ENCODE measurements at places on chromosomes 4 and X. TPM values are rescaled to one million over a fixed set of nuclear protein-coding genes. Genes with fewer than 3 reads are reported as not detected.

The MAGEE1 gene
- 0.56 TPM for total RNA-seq

The GASK1B gene
- total RNA-seq = 6.7 TPM

The RPS6KA6 gene
- total RNA-seq = 6.8 TPM

The DGKK gene
- not detected for total RNA-seq

The NPY5R gene
- not detected for total RNA-seq

The C4orf36 gene
- total RNA-seq = 0.28 TPM

The FRMPD4 gene
- 1.1 TPM for total RNA-seq

The NHS gene
- total RNA-seq = 0.90 TPM

The TBC1D8B gene
- 10.4 TPM for total RNA-seq

The SSX4B gene
- not detected for total RNA-seq

The MYL5 gene
- 9.1 TPM for total RNA-seq

The HPSE gene
- total RNA-seq = 0.28 TPM

The MXRA5 gene
- total RNA-seq = 1.1 TPM

The KLHL4 gene
- total RNA-seq = 1.7 TPM

The NONO gene
- 609 TPM for total RNA-seq

The LRP2BP gene
- 0.56 TPM for total RNA-seq

The IQSEC2 gene
- 3.9 TPM for total RNA-seq

The ZDHHC15 gene
- not detected for total RNA-seq

The BEND2 gene
- not detected for total RNA-seq

The SNCA gene
- total RNA-seq = 0.56 TPM

The ZCCHC18 gene
- total RNA-seq = 0.36 TPM

The TMPRSS11A gene
- not detected for total RNA-seq

The SPANXB1 gene
- total RNA-seq = not detected

Data from IMR-90 (cell line).